SHP77 (cell line): ENCODE measurements at places on chromosomes 7 and 10.
A peak's percentile ranks its signal among the peaks of the same experiment; 100 is the strongest.

DNA sequence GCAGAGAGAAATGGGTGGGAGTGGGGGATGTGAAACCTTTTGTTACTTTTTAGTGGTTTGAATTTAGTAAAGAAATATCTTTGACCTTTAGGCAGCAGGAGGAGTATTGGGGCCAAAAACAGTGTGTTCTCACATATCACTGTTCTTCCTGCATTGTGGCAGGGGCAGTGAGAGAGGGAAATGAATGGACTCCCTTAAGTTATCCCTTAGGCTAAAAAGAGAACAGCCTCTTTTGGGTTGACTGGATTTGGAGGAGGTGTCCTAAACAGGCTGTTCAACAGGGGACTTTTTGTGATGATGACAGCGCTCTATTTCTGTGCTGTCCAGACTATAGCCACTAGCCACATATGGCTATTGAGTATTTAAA lies 22.3 kb downstream of the ZNF775 start:
- no peak for DNase-seq

GRCh38 chr7:126535176-126535575 lies 717.6 kb downstream of the GRM8 start:
- DNase-seq = peak; percentile 74

- no peak for DNase-seq
Measured at GRCh38 chr7:12623223-12623622, 52.7 kb downstream of the SCIN start.

GRCh38 chr10:22436526-22436892 lies 91.2 kb downstream of the SPAG6 start:
- DNase-seq = no peak

GRCh38 chr10:132651511-132652029 lies 114.0 kb downstream of the INPP5A start:
- DNase-seq = no peak

DNA sequence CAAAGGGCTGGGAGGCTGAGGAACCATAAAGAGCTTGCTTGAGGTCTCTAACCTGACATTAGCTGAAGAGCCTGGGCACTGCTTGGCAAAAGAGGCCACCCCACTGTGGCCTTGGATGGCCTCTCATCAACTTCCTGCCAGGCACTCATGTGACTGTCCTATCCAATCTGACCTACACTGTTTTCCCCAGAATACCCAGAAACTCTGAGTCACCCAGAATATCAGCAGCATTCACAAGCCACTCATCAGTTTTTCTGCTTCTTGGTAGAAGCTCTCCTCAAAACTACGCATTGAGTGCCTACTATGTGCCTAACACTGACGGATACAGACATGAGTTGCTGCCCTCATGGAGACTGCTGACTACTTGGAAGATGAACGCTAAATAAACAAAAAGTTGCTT lies 4.1 kb upstream of the NT5C2 start:
- no peak for DNase-seq

DNA sequence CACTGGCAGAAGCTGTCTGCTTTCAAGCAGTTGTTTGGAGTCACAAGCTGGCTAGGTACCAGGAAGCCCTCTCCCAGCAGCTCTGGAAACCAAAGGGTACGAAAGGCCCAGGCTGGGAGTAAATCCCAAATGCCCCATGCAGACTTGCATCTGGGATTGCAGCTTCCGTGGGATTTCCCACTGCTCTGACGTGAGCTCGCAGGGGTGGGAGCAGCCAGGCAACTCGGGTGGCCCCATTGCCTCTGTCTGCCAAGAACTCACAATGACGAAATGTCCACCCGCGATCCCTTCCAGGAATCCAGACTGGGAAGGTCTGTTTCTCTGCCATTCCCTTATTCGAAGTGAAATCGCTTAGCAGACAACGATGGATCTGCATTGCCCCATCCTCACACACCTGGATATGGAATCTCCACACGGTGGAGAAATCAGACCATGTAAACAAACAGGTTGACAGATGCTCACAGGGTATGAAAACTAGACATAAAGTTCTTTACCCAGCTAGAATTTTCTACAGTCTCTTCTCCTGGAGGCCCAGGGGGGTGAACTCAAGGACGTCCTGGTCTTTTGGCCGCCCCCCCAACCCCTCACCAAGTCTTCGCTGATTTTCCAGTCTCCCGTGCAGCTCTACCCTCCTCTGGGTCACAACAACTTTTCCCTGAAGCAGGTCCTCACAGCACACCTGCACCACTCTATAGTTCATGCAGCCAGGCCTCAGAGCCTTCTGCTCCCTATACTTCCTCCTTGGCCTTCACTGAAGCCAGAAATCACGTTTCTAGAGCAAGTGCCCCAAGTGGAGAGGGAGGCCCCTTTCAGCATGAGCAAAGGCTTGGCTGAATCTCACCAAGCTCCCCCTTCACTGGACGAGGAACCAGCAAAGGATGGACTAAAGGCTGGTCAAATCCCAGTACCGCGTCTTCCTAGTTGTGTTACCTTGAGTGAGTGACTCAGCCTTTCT lies 20.0 kb downstream of the SH3PXD2A start:
- DNase-seq = no peak

DNA sequence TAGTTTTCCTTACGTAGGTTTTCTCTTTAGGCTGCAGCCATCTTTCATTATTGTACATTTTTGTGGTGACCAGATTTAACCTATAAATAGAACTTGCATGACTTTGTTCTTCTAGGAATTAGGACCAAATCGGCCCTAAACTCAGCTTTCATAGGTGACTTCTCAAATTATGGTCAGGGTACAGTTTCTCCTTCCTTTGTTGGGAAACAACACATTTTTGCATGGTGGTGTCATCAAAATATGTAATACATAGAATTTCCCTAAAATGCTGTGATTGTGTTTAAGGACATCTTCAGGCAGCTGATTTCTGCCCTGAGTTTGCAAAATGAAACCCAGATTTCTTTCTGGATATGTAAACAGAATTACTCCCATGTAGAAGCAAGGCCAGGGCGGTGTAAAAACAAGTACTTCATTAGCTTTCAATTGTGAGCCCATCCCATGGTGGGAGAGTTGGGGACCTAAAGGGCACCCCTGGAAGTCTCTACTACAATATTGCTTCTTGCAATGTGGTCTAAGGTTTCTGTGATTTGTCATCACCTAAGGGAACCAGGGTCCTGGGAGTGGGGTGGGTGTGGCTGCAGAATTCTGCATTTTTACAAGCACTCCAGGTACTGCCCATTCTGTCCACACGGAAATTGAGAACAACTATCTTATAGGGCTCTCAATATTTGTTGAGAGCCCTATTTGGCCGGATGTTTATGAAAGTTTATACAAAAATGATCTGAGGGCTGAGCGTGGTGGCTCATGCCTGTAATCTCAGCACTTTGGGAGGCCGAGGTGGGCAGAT lies 121.0 kb upstream of the FAM171A1 start:
- DNase-seq = no peak

DNA sequence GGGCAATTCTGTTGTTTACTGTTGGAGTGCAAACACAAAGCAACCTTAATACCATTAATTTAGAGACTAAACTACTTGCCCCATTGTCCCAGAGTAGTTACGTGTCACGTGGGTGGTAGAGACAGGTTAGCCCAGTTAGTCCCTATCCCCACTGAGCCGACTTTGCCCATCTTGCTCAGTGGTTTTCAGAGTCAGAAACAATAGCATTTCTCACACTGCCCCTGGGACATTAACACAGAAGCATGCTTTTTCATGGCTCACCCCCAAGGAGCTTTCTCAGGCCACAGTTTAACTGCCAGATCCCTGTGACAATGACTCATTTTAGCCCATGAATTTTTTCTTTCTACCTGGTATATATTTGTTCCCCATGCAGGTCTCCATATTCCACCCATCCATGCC lies 271.0 kb downstream of the POU6F2 start:
- DNase-seq = no peak

DNA sequence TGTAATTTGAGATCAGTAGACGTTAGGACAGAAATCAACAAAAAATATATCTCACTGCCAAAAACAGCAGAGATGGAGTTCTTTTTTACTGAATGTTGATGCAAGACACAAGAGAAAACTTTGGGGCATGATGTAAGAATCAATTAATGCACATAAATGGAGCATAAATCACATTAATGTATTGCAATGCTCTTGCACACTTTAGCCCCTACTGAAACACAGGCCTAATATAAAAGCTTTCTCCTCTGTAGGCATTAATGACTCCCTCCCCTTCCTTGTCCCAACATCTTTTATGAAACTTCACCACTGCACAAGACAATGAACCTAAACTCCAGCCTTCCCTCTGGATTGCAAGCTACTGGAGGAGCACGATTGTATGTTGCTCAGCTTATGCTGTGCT lies 58.8 kb downstream of the CACNA2D1 start:
- DNase-seq = no peak

- no peak for DNase-seq
Measured at GRCh38 chr7:30754315-30754877, 2.5 kb downstream of the INMT start.

- no peak for DNase-seq
Measured at GRCh38 chr10:79246209-79246581, 101.1 kb upstream of the PPIF start.

GRCh38 chr7:139094596-139094995 lies 14.9 kb downstream of the ZC3HAV1 start:
- DNase-seq = no peak

GRCh38 chr7:75889826-75890225 lies 11.0 kb downstream of the RHBDD2 start:
- DNase-seq = no peak

DNA sequence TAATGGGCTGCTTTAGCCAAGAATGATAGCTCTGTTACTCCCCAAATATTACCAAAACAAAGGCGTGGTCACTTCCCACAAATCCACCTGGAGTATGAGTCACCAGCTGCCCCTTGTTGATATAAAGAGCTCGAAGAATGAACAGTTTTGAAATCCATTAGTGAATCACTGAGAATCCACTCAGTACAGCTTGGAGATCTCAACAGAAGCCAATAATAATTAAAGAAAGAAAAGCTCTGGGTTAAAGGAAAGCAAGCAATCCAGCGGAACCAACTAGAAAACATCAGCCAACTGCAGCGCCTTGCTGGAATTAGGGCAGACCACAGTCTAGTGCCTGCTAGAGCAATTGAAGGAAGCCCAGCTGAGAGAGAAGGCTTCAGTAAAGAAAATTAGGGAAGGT lies 576.0 kb upstream of the C7orf33 start:
- peak; percentile 45 for DNase-seq

GRCh38 chr10:93493162-93493561 lies 3.2 kb upstream of the CEP55 start:
- no peak for DNase-seq

DNA sequence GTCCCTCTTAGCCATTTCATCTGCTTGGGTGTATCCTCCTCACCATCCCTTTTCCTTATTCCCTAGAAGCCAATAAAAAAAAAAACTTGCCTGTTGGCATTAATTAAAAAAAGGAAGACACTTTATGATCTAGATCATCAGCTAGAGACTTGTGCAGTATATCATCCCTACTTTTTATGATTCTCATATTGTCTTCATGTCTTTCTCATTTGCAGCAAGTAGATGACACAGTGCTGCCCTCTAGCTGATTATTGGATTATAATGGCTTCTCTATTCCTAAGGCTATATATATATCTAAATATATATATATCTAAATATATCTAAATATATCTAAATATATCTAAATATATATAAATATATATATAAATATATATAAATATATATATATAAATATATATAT lies 272.4 kb upstream of the LRGUK start:
- DNase-seq = peak; percentile 31

DNA sequence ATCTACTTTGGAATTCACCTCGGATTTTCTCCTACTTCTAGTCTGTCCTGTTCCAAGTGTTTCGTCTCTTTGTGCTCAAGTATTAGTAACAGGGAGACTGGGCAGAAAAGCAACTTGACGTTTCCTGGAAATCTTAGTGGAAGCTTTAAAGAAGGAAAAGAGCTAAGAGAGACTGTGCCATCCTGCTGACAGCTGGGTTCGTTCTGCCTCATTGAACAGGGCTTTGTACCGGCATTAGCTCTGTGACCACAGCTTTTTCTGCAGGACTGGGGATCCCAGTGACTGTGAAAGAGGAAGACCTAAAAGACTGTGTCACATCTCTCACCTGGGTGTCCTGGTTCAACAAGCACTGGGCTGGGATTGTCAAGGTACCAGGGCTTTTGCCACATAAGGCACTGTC lies 70.8 kb upstream of the CDCA7L start:
- DNase-seq = no peak

- DNase-seq = no peak
Measured at GRCh38 chr7:7870555-7870954, 98.0 kb upstream of the GLCCI1 start.

DNA sequence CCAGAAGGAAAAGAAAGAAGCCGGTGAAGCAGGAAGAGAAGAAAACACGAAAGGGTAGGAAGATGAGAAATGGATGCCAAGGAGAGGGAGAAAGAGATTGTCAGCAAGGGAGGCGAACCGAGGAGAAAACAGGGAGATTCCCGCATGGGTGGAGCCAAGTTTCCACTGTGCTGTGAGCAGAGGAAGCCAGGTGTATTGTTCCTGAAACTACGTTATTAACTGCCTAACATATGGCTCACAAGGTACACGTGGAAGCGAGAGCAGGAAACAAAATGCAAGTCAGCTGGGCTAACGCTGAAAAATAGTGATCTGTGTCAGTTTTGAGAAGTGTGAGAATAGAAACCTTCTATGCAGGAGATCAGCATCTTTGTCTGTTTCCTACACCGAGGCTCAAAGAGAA lies 20.4 kb upstream of the HIPK2 start:
- no peak for DNase-seq

GRCh38 chr10:62053860-62054259 lies 152.4 kb downstream of the ARID5B start:
- DNase-seq = no peak

GRCh38 chr10:49329146-49329505 lies 30.2 kb downstream of the C10orf71 start:
- no peak for DNase-seq

- DNase-seq = no peak
Measured at GRCh38 chr7:409339-410281, 110.0 kb downstream of the PDGFA start.

GRCh38 chr7:81908220-81908619 lies 138.4 kb upstream of the HGF start:
- no peak for DNase-seq

- no peak for DNase-seq
Measured at GRCh38 chr7:78959477-78959876, 494.0 kb downstream of the MAGI2 start.

DNA sequence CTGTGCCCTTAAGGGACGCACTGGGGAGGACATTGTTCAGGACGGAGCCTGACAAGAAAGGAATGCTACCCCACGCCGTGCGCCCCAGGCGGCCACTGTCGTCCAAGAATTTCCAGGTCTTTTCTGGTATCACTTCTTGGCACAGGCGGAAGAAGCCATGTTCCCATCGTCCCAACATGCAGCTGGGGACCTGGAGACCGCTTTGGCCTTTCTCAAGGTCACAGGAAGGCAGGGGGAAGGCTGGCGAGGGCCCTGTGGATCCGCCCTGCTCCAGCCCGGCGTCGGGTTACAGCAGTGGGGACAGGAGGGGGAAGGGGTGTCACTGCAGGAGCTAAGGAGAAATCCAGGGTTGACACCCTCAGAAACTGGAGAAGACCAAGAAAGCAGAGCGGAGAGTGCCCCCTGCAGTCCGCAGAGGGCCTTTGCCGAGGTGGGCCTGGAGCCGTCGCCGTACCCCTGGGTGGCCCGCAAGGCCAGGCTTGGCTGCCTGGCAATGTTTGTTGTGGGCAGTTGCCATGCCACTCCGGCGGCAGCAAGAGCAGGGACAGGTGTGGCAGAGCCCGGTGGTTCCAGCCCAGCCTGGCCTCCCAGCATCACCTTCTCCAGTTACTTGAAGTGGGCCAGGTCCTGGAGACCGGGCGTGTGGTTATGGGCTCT lies 104.1 kb downstream of the LHPP start:
- peak; percentile 73 for DNase-seq

GRCh38 chr7:37657816-37658215 lies 25.8 kb upstream of the GPR141 start:
- DNase-seq = no peak

- no peak for DNase-seq
Measured at GRCh38 chr10:96500519-96500918, 13.2 kb downstream of the TLL2 start.
